ENCODE measurements at places on chromosomes 2 and 18.

DNA sequence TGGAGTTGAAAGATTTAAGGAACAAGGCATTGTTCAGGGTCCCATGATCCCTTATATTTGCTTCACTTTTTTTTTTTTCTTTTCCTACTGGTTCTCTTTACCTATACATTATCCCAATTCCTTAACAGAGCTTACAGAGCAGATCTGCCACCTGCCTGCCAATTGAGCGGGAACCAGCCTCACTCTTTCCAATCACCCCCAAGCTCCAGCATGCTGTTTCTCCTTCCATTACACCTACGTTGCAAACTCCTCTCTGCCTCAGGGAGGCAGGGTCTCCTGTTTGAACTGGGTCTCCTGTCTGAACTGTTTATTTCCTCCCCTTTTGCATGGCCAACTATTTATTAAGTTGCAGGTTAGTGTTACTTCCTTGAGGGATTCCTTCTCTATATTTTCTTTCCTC, 77.2 kb upstream of the SLC38A11 start:
- DNase-seq: no peak

DNA sequence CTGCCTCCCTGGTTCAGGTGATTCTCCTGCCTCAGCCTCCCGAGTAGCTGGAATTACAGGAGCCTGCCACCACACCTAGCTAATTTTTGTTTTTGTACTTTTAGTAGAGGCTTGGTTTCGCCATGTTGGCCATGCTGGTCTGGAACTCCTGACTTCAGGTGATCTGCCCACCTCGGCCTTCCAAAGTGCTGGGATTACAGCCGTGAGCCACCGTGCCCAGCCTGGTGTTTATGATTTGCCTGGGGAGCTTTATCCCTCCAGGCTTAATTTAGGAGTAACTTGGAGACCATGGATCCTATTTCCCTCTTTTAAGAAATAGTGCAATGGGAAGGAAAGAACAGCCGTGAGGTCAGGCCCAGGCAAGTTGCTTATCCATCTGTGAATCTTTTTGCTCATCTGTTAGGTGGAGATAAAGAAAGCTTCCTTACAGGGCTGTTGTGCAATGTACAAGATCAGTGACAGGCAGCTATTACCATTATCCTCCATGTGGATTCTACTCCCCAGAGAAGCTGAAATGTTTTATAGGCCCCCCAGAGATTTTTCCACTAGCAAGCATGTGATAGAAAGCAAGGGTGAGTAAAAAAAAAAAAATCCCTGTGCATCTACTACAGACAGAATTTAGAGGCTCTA, 104.9 kb upstream of the MGAT5 start:
- no peak for DNase-seq

DNA sequence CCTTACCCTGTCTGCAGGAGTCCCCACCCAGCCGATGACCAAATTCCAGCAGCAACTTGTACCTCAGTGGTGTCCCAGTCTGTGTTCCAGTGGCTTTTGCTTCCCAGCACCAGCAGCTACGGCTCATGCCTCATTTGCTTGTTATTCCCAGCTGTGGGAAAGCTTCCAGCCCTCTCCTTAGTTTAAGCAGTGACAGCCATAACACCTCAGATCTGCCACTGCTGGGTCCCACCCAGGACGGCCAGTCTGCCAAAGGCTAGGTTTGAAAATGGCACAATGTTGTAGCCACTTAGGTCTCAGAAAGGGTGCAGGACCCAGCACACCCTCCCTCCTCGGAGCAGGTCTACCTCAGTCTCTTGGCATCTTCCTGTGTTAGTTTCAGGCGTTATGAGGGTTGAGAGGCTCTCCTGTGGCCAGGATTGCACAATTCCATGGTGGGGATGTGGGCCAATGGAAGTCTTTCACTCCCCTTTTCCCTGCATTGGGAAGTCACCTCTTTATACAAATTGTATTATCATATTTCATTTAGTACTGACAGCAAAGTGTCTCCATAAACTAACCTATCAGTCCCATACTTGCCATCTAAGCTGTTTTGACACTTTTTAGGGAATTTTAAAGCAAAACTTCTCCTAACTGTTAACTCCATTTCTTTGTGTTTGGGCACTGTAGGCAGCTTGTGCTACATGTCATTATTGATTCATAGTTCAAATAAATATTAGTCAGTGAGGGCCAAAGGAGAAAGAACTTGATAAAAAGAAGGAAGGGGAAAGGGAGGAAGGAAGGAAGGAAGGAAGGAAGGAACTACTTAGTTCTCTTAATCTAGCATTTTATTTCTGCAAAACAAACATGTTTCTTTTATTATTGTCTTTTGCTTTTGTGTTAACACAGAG, 62.9 kb upstream of the FAM110C start:
- DNase-seq: no peak

GRCh38 chr2:18132697-18133096, 254.2 kb downstream of the KCNS3 start:
- DNase-seq: no peak

DNA sequence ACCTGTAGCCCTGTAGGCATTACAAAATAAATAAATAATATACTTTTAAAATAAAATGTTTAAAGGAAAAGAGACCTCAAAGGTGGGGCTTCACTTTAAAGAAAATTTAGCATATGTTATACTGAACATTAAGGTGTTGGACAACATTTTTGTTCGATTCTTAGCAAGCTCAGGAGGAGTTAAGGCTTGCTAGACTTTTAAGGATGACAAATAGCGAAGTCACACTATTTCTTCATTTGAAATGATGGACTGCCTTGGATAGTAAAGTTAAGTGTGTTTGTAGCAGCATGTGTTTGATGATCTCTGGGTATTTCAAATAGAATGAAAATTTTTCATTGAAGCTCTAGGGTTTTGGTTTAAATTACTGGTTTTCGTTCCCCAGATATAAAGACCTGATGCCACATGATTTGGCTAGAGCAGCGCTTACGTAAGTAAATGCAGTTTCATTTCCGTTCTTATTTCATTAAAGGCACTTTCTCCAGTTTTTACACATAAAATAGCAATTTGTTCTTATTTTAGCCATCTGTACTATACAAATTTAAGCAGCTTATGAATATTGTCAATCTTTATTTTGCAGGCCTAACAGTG, 24.9 kb downstream of the HADHB start:
- no peak for DNase-seq

- DNase-seq: no peak
Observed at GRCh38 chr18:24658302-24658701, 197.9 kb downstream of the HRH4 start.

DNA sequence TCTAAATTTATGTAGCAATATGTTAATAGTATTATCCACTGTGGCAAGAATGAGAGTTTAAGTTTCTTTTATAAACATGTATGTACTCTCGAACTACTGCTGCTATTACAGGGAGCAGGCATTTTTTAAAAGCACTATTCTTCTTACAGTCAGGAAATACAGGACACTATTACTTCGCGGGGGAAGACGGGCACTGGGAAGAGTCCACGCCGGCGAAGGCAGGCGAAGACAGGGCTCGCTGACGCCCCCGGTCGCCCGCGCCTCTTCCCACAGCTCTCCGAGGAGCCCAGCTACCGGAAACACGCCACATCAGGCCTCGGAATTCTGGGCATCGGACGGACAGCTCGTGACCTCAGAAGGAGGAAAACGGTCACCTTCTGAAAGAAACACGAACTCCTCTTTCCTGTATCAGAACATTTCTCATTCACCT, 90.2 kb downstream of the FAM161A start:
- DNase-seq: no peak

GRCh38 chr2:1769703-1770422, 25.5 kb upstream of the PXDN start:
- no peak for DNase-seq

DNA sequence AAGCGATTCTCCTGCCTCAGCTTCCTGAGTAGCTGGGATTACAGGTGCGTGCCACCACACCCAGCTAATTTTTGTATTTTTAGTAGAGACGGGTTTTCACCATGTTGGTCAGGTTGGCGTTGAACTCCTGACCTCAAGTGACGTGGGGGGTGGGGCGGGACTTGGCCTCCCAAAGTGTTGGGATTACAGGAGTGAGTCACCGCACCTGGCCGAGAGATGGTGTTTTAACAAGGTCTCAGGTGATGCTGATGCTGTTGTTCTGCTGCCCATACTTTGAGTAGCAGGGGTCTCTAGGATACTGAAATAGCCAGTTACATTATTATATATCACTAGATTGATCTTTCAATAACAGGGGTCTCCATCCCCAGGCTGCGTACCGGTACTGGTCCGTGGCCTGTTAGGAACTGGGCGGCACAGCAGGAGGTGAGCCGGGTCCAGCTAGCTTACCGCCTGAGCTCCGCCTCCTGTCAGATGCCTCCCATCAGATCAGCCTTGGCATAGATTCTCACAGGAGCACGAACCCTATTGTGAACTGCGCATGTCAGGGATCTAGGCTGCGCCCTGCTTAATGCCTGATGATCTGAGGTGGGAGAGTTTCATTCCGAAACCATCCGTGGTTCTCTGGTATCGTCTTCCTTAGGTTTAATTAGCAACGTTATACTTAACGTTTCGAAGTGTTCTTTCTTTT, 48.3 kb upstream of the SLC38A11 start:
- DNase-seq: no peak

DNA sequence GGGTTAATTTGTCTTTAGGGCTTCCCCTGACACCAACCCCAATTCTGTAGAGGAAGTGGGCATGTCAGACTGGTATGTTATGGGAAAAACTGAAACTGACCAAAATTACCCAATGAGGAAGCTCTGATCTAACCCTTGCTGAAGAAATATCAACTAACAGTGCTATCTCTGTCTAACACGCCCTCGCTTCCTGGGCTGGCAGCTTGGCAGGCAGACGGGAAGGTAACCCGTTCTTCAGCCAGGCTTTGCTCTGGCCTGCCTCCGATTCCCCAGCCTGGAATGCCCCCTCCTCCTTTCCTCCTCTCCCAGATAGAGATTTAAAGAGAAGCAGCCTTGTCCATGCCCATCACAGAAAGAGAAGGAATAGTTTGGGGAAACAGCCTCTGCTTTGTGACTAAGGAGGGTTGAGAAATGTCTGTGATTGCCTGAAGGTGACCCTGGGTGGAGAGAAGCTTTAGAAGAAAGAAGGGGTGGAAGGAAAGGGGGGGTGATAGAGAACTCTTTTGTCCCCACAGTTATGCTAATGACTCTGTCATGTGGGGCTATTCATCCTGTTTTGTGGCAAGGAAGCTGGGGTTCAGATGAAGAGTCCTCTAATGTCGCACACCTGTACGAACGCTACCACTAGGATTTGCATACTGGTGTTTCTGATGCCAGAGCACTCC, 15.4 kb downstream of the HK2 start:
- no peak for DNase-seq

- no peak for DNase-seq
Observed at GRCh38 chr2:17600556-17601204, 60.2 kb downstream of the VSNL1 start.

DNA sequence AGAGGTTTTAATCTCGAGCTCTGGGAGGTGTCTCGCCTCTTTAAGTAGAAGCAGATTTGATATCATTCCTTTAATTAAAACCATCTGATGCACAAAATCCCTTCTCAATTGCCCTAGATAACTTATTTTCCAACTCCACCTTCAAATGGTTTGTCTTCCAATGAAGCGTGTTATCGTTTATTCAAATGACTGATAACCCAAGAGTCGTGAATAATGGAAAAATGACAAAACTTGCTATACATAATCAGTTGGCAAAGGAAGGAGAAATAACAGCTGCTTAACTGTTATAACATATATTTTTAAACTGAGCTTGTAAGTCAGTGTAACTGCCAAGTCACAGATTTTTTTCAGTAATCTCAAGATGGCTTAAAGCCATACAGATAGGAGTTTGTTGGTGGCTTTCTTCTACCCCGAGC, 144.6 kb downstream of the QPCT start:
- DNase-seq: no peak

- DNase-seq: no peak
Observed at GRCh38 chr2:238851026-238851425, 3.1 kb downstream of the TWIST2 start.

GRCh38 chr2:240590681-240591111, 4.2 kb downstream of the CAPN10 start:
- DNase-seq: no peak

- no peak for DNase-seq
Observed at GRCh38 chr18:31723639-31723989, 37.1 kb downstream of the SLC25A52 start.

GRCh38 chr18:45328296-45328695, 287.0 kb upstream of the SLC14A2 start:
- no peak for DNase-seq

DNA sequence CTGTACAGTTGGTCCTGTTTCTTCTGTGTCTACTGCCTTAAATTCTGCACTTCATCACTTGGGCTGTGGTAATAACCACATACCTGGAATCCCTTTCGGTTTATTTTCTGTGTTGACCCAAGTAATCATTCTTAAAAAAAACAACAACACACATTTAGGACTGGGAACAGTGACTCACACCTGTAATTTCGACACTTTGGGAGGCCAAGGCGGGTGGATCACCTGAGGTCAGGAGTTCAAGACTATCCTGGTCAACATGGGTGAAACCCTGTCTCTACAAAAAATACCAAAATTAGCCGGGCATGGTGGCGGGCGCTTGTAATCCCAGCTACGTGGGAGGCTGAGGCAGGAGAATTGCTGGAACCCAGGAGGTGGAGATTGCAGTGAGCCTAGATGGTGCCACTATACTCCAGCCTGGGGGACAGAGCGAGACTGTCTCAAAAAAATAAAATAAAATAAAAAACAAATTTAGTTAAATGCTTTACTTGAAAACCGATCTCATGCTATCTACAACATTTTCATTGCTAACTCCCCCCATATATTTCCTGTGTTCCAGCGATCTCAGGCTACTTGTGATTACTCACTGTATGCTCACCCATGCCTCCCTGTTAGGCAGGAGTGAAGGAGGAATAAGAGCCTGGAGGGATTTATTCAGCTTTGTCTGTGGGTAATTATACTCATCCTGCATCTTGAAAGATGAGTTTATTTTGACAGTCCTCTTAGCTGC, 18.2 kb downstream of the ACSL3 start:
- DNase-seq: no peak

DNA sequence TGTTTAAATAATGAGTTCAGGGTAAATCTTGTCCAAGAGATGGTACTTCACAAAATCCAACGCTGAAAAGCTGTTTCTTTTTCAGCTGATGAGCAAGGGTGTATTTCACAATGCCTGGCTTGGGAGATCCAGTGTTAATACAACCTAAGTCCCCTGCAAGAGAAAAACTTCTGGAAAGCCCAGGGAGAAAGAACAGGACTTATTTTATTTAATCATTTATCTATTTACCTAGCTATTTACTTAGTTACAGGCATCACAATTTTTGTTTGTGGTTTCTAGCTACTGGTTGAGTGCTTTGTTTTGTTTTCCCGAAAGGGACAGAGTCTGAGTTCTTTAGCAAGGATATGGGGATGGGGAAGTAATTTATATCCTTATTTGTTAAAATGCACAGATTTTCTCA, 598.2 kb upstream of the SYT4 start:
- no peak for DNase-seq

DNA sequence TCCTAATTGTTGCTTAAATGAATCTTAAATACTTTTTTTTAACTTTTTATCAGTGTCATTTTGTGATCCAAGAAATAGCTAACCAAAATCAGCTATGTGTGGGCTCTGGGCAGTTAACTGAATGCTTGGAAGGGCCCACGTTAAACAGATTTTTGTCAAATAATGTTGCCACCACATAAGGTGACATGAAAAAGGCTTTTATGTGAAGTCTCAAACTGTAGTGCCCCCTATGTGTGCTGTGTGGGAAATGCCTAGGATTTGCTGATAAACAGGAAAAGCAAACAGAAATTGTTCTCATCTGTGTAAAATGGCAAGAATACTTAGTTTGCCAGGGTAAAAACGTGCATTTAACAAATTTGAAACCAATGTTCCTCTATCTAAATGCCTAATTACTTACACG, 242.2 kb downstream of the ZNF516 start:
- DNase-seq: no peak

Measured in thoracic aorta (tissue), 2 donors.